ENCODE measurements at places on chromosomes 12 and 14.
A peak's percentile ranks its signal among the peaks of the same experiment; 100 is the strongest.

GRCh38 chr14:89303456-89304435 is 113.3 kb downstream of the FOXN3 start:
- DNase-seq: peak; percentile 16

- DNase-seq: no peak
These were observed 11.6 kb upstream of the C12orf75 start for GRCh38 chr12:105318651-105319483.

- DNase-seq: no peak
These were observed 55.9 kb downstream of the PHLDA1 start for GRCh38 chr12:75975702-75976101.

- DNase-seq: peak; percentile 39
These were observed 112.3 kb upstream of the BCL2L14 start for GRCh38 chr12:11958221-11959091.

- DNase-seq: peak; percentile 62
These were observed at the start of gene AMDHD1 for GRCh38 chr12:95943330-95943842. TSS of gene AMDHD1 (plus strand) at chr12:95943331. CDS start at chr12:95943399, 68 bp downstream.

GRCh38 chr12:83015390-83016217 is 328.9 kb downstream of the TMTC2 start:
- no peak for DNase-seq

DNA sequence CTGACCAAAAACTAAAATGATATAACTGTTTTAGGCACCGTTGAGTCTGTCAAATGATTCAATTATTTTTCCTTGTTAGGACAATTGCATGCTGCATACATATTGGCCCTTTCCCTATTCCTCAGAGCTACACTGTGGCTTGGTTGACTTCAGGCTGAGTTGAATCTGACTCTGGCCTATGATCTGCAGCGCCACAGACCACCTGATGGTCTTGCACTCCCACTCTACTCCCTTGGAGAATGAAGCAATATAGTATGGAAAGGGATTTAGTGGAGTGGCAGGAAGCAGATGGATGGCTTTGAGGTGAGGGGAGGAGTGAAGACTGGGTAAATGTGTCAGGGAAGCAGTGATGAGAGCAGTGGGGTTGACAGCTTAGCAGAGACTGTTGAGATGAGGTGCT is 579.0 kb upstream of the STXBP6 start:
- DNase-seq: no peak

Data from activated naive CD8-positive, alpha-beta T cell treated with anti-CD3 and anti-CD28 coated beads, Interleukin-2, amount 50 U/mL, for 24 hours (primary cell).